CD4-positive, alpha-beta memory T cell (primary cell): ENCODE measurements at places on chromosomes 6 and 20.

GRCh38 chr6:159557031-159557430 lies 136.0 kb downstream of the SOD2 start:
- DNase-seq: no peak

DNA sequence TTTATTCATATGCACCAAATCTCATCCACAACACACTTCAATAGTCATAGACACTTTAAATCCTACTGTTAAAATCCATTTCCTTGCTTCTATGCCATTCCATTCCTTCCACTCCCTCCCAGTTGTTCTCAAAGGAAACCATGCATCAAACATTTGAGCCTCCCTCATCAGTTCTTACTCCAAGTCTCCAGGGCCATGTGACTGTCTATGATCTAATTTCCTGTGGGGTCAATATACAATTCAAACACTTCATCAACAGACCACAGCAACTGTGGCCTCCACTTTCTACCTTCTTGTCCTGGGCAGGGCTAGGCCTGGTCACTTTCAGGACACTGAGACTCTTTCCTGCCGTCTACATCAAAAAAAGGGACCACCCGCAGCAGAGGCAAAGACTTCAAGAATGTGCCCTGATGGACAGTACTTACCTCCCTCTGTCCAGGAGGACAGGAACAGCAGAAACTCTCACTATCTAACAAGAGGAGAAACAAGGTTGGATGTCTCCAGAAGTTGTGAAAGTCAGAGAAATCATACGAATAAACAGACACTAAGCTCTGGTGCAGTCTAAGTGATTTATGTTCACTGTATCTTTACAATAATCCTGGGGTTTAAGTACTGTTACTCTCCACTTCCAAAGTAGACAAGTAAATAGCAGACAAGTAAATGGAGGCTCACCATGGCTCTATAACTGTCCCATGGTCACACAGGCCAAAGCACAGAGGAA lies 160.2 kb downstream of the QRSL1 start:
- DNase-seq: no peak

GRCh38 chr6:3442431-3443220 lies 14.2 kb downstream of the SLC22A23 start:
- no peak for DNase-seq

GRCh38 chr6:119256392-119256791 lies 93.2 kb downstream of the MAN1A1 start:
- DNase-seq: no peak

DNA sequence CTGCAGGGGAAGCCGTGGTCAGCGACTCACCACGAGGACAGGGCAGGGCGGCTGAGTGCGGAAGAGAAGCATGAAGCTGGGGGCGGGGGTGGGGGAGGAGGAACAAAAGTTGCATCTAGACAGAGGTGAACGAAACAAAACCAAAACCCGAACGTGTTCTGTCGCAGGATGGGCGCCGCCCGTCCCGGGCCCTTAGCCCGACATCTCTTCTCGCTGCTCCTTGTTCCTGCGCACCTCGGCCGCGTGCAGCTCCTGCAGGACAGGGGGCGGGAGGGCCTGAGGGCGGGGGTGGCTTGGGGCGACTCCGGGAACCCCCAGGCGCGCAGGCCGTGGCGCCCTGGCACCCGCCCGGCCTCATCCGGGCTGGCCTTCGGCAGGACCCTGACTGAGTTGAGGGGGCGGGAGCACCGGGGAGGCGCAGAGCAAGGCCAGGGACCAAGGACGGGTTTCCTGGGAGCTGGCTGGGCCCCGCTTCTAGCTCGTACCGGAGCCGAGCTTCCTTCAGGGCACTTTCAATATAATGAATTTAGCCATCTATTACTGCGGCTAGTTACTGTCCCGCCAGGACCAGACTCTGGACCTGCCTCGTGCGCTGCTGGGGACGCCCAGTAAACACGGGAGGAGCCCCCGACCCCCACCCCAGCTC lies 12.0 kb downstream of the STMN3 start:
- DNase-seq: peak; percentile 71

GRCh38 chr6:9943986-9944385 lies 470.9 kb downstream of the TFAP2A start:
- no peak for DNase-seq

DNA sequence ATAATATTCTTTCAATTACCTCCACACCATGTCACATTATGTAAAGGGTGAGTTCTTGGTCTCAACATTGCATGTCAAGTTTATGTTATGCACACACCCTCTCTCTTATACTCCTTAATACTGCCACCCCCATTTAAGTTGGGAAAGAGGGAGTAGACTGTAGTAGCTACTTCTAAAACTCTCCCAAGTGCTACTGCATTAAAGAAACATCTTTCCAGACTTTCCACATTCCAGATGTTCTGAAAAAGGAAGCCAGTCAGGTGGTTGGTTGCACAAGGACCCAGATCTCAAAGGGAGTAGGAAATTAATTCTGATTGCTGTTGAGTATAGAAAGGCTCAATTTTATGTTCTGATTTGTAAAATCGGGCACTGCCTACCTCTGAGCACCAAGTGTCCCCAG lies 419.5 kb downstream of the CD83 start:
- no peak for DNase-seq

DNA sequence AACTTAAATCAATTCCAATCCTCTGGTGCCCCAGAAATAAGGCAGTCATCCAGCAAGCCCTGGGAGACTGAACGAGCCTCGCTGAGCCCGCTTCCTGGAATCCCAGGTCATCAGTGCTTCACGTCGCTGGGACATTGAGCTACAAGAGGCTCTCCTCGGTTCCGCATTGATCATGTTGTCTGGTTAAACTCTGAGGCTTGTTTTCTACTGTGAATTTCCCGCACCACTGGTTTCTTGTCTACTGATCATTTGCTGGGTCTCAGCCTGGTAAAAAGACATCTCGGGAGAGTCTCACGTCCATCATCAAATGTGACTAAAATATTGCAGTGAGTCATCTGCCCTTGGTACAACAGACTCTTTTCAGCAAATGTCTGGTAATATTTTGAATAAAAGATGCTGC lies 569.2 kb downstream of the QKI start:
- DNase-seq: no peak

- DNase-seq: no peak
These were observed 30.0 kb upstream of the ZNF133 start for GRCh38 chr20:18258126-18258860.

DNA sequence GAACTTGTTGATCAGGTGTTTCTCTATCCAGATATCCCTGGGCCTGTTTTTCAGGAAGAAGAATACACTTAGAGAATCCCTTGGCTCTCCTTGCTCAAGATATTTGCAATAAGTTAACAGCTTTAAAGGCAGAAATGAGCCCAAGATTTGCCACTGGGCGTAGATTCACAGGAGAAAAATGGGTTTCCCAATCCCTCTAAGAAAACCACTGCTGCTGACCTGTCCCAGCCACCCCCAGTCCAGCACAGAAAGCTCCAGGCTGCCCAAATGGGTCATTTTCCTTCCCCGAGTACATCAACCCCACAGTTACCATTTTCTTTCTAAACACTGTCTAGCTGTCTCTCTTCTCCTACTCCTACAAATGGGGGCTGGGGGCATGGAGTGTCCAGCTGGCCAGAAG lies 67.3 kb downstream of the ANKRD60 start:
- DNase-seq: no peak
